ENCODE measurements at places on chromosomes 7 and 10.

- DNase-seq: no peak
Measured at GRCh38 chr10:97464226-97464625, 18.3 kb downstream of the ZDHHC16 start.

GRCh38 chr7:98877692-98878364 lies 504 bp upstream of the TRRAP start:
- DNase-seq: no peak

DNA sequence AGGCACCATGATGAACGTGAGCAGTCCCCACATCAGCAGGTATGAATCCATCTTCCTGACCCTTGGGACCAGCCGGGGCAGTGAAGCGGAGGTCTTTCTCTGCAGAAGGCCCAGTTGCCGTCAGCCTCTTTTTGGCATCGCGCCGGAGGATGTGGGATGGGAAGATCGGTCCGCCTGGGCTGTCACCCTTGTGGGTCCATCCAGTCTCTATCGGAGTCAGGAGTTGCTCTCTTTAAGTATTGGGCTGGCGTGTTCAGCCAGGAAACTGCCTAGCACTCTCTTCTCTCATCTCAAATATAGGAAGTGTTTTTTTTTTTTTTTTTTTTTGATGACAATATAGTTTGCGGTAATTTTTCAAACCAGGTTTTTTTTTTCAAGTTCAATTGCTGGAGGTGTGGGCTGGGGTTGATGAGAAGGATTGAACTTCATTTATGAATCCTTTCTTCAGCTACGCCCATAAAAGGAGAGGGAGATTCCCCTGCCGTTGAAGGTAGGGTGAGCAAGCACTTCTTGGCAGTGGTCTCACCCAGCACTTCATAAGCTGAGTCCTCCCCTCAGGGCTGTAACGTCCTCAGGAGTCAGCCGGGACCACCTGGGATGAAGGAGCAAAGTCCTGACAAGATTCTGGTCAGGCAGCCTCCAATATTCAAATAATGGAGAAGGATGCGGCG lies at the start of gene IL2RA:
Gene IL2RA, minus strand, starts transcription at position 267 of the 671 bp plus-strand sequence. Its CDS starts 216 bp downstream, at position 51.
- DNase-seq: no peak

GRCh38 chr7:23743226-23743625 lies 33.2 kb downstream of the STK31 start:
- DNase-seq: no peak

DNA sequence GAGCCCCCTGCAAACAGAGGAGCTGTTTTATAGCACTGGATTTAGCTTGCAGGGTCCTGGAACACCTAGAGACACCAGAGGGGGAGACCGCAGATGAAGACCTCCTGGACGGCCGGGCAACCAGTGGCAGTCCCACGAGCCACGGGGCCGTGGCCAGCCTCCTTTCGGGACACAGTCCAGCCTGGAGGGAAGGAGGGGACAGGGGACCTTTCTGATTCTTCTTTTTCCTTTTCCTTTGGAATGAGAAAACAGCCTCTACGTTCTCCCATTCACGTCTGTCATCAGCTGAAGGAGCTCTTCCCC lies 35.4 kb upstream of the FAM20C start:
- DNase-seq: no peak

- DNase-seq: no peak
Measured at GRCh38 chr7:88681682-88682081, 77.8 kb upstream of the ZNF804B start.

DNA sequence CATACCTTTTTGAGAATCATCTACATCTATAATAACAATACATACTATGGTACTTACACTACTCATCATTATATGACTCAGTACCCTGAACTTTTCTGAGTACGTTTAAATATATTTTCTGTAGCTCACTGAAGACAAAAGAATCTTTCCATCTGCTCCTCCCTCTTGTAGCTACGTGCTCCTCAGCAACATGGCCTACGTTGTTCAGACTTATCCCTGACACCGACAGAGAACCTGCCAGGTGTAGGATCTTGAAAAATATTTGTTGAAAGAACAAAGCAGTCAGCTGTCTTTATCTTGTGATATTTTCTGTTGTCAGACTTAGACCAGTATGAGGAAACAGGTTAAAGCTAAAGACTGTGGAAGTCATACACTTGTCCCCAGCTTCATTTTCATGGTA lies 356.0 kb upstream of the MYO3A start:
- DNase-seq: no peak

GRCh38 chr10:25024528-25024927 lies 8.1 kb downstream of the THNSL1 start:
- no peak for DNase-seq

DNA sequence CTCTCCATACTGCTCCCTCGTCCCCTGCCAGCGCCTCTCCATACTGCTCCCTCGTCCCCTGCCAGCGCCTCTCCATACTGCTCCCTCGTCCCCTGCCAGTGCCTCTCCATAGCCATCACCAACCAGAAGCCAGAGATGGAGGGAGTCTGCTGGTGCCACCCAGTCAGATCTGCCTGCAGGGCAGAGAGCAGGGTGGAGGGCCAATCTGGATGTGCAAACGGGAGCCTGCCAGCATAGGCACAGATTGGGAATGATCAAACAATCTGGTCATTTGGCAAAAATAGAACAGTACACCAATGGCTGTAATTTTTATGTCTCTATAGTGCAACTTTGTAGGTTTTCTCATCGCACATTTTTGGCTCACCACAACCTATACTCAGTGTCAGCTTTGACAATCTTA lies 76.9 kb upstream of the LRRC4 start:
- DNase-seq: no peak

DNA sequence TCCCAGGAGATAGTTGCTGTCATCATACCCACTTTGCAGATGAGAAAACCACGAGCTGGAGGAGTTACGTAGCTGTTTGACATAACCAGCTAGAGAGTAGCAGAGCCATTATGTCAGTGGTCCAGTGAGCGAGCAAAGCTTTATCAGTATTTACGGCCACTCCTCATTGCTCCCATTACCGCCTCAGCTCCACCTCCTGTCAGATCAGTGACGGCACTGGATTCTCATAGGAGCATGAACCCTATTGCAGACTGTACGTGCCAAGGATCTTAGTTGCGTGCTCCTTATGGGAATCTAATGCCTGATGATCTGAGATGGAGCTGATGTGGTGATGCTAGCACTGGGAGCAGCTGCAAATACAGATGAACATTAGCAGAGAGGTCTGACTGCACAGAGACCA lies 9.2 kb upstream of the SFMBT2 start:
- no peak for DNase-seq

GRCh38 chr7:135704074-135704473 lies 23.9 kb downstream of the SLC13A4 start:
- DNase-seq: no peak

All from HTR-8/SVneo (cell line).